Aortic smooth muscle cell (primary cell): ENCODE measurements at places on chromosomes 5 and 9. TPM values are rescaled to one million over a fixed set of nuclear protein-coding genes. Genes with fewer than 3 reads are reported as not detected.

Gene OR2Y1
- not detected in 2 replicates for total RNA-seq

Gene IFNA2
- total RNA-seq = not detected in 2 replicates

Gene CDH9
- total RNA-seq = not detected in 2 replicates

Gene FAXDC2
- 9.0 and 13.6 TPM in 2 replicates for total RNA-seq

Gene ATP6V1G1
- total RNA-seq = 138 and 169 TPM in 2 replicates

Gene SLC6A7
- total RNA-seq = 0.06 TPM in 1 of 2 replicates, not detected in the other

Gene GCNT4
- total RNA-seq = 2.5 and 3.5 TPM in 2 replicates

Gene ADRB2
- total RNA-seq = 3.7 and 6.2 TPM in 2 replicates

Gene SEMA6A
- 0.12 and 0.40 TPM in 2 replicates for total RNA-seq

Gene SEC61B
- 72.6 and 89.3 TPM in 2 replicates for total RNA-seq

Gene CFAP157
- 0.06 and 0.13 TPM in 2 replicates for total RNA-seq

Gene IL33
- total RNA-seq = 180 and 337 TPM in 2 replicates

Gene SLC34A3
- total RNA-seq = 0.06 and 0.13 TPM in 2 replicates

Gene CDK9
- 39.1 and 42.0 TPM in 2 replicates for total RNA-seq

Gene SPARC
- total RNA-seq = 877 and 1,916 TPM in 2 replicates

Gene SPZ1
- not detected in 2 replicates for total RNA-seq

Gene KCNV2
- total RNA-seq = not detected in 2 replicates

Gene LRRC19
- total RNA-seq = not detected in 2 replicates

Gene ESM1
- 138 and 406 TPM in 2 replicates for total RNA-seq

Gene TLX3
- total RNA-seq = not detected in 2 replicates

Gene SPATA6L
- 0.79 and 0.81 TPM in 2 replicates for total RNA-seq
